ENCODE measurements at places on chromosomes 12 and 14. TPM values are rescaled to one million over a fixed set of nuclear protein-coding genes. Genes with fewer than 3 reads are reported as not detected.

HHIPL1 gene
- 2.0 TPM for total RNA-seq

RASSF3 gene
- 60.0 TPM for total RNA-seq

PRIMA1 gene
- not detected for total RNA-seq

GZMH gene
- not detected for total RNA-seq

PLA2G1B gene
- total RNA-seq: not detected

TSPAN9 gene
- 66.8 TPM for total RNA-seq

FOXN4 gene
- total RNA-seq: not detected
